Activated naive CD8-positive, alpha-beta T cell treated with anti-CD3 and anti-CD28 coated beads, Interleukin-2, amount 50 U/mL, for 24 hours (primary cell): ENCODE measurements at places on chromosomes 2 and 18.

DNA sequence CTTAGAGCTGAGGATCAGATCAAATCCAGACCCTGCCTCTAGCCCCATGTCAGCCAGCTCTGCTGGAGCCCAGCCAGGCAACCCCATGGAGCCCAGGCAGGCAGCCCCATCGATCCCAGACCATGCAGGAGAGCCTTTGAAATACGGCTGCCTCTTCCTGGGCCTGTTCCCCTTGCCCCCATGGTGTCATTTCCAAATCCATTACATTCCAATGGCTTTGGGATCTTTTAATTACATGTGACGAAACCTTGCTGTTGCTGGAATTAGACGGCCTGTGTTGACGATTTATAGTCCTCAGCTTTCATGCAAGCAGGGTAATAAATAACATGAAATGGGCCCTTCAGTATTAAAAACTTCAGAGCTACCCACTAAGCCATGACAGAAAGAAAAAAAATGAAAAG lies 75.8 kb upstream of the SLC14A2 start:
- DNase-seq = no peak
- no peak overlapping the region for H3K27ac ChIP-seq
- H3K4me3 ChIP-seq = no peak overlapping the region
- H3K27me3 ChIP-seq = peaks cover 10% of the 10 kb centered on the region

DNA sequence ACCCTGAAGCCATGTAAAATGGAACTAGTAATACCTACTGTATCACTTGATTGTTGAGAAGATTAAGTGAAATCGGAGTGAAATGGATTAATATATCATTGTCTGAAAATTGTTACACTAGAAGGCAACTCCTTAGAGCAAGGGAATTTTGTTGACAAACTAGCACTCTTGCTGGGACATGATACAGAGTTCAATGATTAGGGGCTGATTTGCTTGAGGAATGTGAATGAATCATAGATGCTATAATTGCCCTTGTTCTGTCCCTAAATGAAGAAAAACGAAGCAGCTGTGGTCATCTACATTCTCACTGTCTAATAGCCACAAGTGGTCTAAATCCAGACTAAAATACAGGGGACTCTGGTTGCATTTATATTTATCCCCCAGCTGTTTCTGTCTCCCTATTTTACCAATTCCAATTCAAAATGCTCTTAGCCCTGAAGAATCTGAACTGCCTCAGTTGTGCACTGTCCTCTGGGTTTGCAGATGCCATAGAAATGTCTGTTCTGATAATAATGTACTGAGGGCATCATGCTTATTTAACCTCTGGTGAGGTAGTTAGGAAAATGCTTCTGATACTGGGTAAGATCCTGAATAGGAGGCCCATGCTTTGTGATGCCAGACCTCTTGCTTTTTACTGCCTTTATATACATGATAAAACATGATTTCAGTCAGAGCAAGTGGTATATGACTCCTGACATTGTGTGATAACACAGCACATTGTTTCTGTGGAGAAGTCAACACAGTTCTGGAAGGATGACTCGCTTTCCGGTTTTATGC lies 382.1 kb downstream of the NRXN1 start:
- H3K27ac ChIP-seq = no peak overlapping the region
- H3K4me1 ChIP-seq = no peaks in the 10 kb centered on the region
- no peak overlapping the region for H3K4me3 ChIP-seq
- no peak for DNase-seq
- H3K36me3 ChIP-seq = no peaks in the 10 kb centered on the region
- no peaks in the 10 kb centered on the region for H3K27me3 ChIP-seq

GRCh38 chr2:54579682-54580620 lies 123.8 kb downstream of the SPTBN1 start:
- DNase-seq = peak; percentile 55
- H3K27me3 ChIP-seq = no peaks in the 10 kb centered on the region
- H3K27ac ChIP-seq = peak overlapping the region; percentile 93

DNA sequence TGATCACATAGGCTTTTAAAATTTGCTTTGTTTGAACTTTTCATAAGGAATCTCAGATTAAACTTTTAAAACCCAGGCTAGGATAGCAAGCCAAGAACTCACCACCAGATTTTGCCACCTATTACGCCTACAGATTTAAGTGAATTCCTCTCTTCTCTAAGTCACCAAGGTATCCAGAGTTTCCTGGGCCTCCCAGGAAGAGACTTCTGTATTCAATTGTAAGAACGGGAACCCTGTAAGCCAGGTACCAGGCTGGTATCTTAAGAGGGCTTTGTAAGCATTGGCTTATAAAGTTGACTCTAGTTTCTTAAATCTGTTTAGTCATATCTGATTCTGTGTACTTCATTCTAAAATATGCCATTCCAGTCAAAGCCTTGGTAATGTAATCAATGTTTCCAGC lies 285.1 kb downstream of the MBD5 start:
- H3K4me3 ChIP-seq = no peak overlapping the region
- H3K27me3 ChIP-seq = no peaks in the 10 kb centered on the region
- no peaks in the 10 kb centered on the region for H3K4me1 ChIP-seq
- peaks cover 5% of the 10 kb centered on the region for H3K36me3 ChIP-seq
- DNase-seq = no peak

DNA sequence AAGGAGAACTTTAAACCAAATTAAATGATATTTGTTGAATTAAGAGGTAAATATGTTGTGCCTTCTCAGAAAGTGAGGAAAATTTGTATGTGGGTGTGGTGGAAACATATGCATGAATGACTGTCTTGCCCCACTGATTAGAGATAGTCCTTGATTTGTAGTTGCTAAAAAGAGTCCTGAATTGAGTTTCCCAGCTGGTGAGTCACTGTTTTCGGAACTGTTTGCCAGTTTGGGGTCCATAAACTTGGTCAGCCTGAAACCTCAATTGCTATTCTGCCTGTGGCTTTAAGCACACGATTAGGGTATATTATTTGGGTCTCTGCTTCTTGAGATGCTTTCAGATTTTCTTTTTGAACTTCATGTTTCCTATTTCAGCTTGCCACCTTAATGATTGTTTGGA lies 53.3 kb downstream of the PIKFYVE start:
- H3K4me3 ChIP-seq = no peak overlapping the region
- H3K27me3 ChIP-seq = no peaks in the 10 kb centered on the region
- H3K27ac ChIP-seq = peak overlapping the region; percentile 50
- no peak for DNase-seq
- peaks cover 32% of the 10 kb centered on the region for H3K4me1 ChIP-seq
- peaks cover 48% of the 10 kb centered on the region for H3K36me3 ChIP-seq

DNA sequence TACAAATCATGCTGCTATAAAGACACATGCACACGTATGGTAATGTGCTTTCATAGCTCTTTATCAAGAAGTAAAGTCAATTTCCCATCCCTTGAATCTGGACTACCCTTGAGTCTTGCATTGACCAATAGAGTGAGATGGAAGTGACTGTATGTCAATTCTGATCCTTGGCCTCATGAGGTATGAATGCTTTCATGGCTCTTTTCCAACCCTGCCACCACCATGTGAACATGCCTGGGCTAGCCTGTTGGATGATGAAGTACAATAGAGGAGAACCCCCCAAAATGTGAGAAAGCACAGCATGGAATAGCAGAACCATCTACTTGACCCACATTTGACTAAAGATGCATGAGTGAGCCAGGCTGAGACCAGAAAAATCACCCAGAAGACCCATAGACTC lies 237.0 kb downstream of the NYAP2 start:
- no peak overlapping the region for H3K27ac ChIP-seq
- H3K27me3 ChIP-seq = peaks cover 2% of the 10 kb centered on the region
- no peaks in the 10 kb centered on the region for H3K36me3 ChIP-seq
- DNase-seq = no peak
- H3K4me1 ChIP-seq = peaks cover under 1% of the 10 kb centered on the region

DNA sequence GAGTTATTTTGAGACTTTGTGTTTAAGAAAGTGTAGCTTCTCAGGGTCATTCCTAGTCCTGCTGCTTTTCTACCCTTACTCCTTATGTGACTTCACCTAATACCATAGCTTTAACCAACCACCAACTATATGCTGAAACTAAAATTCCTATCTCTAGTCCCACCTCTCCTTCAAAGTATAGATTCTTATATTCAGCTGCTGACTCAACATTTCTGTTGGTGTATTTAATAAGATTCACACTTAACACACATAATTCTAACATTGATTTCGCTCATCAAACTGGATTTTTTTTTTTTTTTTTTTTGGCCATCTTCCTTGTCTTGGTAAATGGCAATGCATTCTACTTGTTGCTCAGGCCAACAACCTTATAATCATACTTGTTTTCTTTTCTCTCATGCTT lies 30.1 kb downstream of the TAF1B start:
- no peaks in the 10 kb centered on the region for H3K27me3 ChIP-seq
- H3K4me1 ChIP-seq = peaks cover 2% of the 10 kb centered on the region
- no peak overlapping the region for H3K27ac ChIP-seq
- H3K36me3 ChIP-seq = peaks cover 47% of the 10 kb centered on the region
- DNase-seq = no peak
- no peak overlapping the region for H3K4me3 ChIP-seq

DNA sequence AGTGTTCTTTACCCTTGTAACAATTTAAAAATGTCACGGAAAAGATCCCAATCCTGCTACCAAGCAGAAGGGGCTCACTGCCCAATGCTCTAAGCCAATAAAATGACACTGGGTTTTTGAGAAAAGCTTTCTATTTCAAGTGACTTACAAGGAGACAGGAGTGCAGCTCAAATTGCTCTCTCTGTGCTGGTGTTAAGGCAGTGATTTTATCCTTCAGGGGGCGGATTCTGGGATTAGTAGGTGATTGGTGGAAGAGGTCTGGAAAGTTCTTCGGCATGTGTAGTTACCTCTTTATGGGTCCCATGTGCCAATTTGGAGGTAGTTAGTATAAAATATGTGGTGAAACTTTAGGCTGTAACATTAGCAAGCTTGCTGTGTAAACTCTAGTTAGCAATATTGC lies 27.4 kb upstream of the MCM6 start:
- no peak overlapping the region for H3K27ac ChIP-seq
- DNase-seq = no peak
- no peak overlapping the region for H3K4me3 ChIP-seq

GRCh38 chr2:56473524-56473923 lies 289.7 kb downstream of the CCDC85A start:
- no peaks in the 10 kb centered on the region for H3K4me1 ChIP-seq
- H3K27ac ChIP-seq = no peak overlapping the region
- no peak overlapping the region for H3K4me3 ChIP-seq
- H3K27me3 ChIP-seq = no peaks in the 10 kb centered on the region
- H3K36me3 ChIP-seq = no peaks in the 10 kb centered on the region

DNA sequence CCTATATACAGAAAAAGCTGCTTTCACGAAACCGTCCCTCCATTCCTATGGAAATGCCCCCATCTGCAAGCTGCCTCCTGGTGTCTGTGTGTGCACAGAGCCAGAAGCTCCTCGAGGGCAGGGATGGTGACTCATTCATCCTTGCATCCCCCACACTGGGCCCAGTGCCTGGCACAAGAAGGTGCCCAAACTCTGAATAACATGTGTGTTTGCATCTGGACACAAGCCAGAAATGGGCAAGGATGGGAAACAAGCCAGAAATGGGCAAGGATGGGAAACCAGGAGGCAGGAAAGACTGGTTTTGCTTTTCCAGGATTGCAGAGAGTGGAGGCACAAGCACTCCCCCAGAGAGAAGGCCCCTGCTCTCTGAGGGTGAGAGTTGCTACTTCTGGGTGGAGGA lies 313.9 kb downstream of the CELF4 start:
- H3K4me1 ChIP-seq = peaks cover 8% of the 10 kb centered on the region
- H3K36me3 ChIP-seq = no peaks in the 10 kb centered on the region
- no peak for DNase-seq
- no peak overlapping the region for H3K27ac ChIP-seq
